ENCODE measurements at places on chromosomes 5 and 9.

DNA sequence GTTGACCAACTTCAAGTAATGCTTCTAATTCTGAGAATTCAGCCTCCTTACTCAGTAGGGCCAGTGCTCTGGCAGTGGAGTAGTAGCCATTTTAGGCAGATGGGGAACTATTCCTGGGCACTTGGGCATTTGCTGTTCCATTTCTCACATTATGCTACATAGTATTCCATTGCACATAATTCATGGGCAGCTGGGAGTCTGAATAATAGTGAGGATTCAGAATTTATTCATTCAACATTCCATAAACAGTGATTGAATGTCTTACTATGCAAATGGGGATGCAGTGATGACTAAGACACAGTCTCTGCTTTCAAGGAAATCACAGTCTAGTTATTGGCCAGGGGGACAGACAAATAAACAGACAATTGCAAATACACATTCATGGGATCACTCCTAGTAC lies 301.0 kb upstream of the KCNN2 start:
- DNase-seq = no peak

- DNase-seq = no peak
Measured at GRCh38 chr9:114880291-114880745, 50.1 kb downstream of the TNFSF8 start.

- peak; percentile 88 for DNase-seq
Measured at GRCh38 chr5:72067682-72068470, 39.4 kb upstream of the MAP1B start.

DNA sequence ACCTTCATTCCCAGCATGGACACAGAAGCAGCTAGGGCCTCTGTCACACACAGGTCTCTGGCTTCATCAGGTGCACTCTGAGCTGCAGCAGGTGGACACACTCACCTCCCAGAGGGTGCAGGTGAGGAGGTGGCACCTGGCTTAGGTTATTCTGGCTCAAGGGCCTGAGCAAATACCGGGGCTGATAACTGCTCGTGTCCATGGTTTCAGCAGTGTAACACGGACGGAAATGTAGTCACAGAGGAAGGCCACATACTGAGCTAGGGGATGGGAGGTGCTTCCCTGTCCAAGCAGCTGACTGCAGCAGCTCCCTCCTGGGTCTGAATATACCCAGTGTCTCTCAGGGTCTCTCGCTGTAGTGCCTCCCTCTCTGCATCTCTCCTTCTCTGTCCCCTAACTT lies 5.7 kb downstream of the PHF2 start:
- no peak for DNase-seq

GRCh38 chr5:143056792-143057579 lies 286.8 kb downstream of the ARHGAP26 start:
- DNase-seq = no peak

- DNase-seq = no peak
Measured at GRCh38 chr5:71939452-71940230, 167.6 kb upstream of the MAP1B start.

GRCh38 chr9:120324461-120324860 lies 255.5 kb downstream of the CDK5RAP2 start:
- no peak for DNase-seq

- DNase-seq = no peak
Measured at GRCh38 chr5:91464886-91465646, 81.9 kb upstream of the ARRDC3 start.

- DNase-seq = no peak
Measured at GRCh38 chr9:26537211-26537610, 355.4 kb downstream of the CAAP1 start.

- peak; percentile 17 for DNase-seq
Measured at GRCh38 chr5:153866176-153866575, 172.5 kb downstream of the FAM114A2 start.

DNA sequence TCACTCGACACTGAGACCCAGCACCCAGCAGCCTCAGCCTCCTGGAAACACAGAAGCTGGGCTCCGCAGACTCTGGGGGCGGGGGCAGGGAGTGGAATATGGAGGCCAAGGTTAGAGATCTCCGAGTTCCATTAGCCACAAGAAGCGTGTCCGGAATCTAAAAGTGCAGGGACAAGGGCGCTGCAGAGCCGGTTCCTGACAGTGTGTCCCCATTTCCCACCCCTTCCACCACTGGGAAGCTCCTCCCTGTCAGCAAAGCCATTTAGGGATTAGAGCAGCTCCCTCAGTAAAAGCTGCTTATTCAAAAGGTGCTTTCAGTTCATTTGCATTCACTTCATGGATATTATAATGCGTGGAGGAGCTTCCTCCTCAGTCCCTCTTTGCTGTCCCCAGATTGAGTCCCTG lies 74.1 kb upstream of the HSPA9 start:
- no peak for DNase-seq

DNA sequence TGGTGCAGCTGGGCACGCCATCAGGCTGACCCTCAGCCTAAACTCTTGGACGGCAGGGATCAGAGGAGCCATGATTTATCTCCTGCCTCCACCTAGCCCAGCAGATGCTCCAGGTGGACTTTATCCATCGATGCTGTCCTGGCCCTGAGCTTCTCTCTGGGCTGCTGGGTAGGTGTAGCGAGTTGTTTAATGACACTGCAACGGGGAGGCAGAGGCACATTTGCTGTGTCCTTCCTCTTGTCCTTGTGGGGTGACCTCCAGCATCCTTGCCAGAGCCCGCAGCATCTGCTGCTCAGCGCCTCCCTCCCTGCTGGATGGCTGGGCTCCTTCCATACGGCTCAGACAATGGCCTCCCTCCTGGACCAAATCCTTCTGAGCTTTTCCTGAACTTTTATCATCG lies 103.1 kb upstream of the IRX4 start:
- DNase-seq = no peak

- DNase-seq = no peak
Measured at GRCh38 chr5:179171251-179171815, 111.2 kb downstream of the ZNF354C start.

DNA sequence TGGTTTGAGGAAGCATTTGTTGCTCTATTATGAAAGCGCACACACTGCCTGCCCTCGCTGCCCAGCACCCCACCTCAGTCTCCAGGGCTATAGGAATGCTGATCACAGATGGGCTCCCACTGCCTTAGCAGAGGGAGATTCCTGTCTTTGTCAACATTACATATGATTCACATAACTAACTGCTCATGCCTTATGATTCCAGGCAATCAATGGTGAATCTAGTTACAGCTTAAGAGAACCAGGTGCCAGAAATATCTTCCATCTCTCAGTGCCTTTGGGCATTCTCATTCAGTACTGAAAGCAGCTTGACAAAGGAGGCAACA lies 458.9 kb upstream of the C9orf72 start:
- DNase-seq = no peak

DNA sequence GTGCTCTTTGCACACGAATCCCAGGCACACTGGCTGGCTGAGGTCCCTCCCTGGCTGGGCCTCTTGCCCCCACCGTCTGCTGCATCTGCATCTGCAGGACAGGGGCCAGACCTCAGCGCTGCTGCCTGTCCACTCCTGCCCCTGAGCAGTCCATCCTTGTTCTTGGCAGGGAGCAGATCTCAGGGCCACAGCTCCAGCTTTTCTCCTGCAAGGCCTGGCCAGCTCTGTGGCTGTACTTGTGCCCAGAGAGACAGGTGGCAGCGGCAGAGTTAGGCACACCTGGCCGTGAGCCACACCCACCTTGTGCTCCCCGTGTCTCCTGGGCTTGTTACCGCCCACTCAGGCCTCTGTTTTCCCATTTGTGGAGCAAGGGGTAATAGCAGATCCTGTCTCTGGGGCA lies 13.9 kb downstream of the NEK6 start:
- no peak for DNase-seq

- DNase-seq = peak; percentile 82
Measured at GRCh38 chr5:146565764-146566367, 49.9 kb upstream of the GPR151 start.

- DNase-seq = peak; percentile 77
Measured at GRCh38 chr5:1555011-1555807, 31.4 kb upstream of the LPCAT1 start.

GRCh38 chr5:172479034-172479783 lies 24.9 kb upstream of the SH3PXD2B start:
- peak; percentile 95 for DNase-seq

DNA sequence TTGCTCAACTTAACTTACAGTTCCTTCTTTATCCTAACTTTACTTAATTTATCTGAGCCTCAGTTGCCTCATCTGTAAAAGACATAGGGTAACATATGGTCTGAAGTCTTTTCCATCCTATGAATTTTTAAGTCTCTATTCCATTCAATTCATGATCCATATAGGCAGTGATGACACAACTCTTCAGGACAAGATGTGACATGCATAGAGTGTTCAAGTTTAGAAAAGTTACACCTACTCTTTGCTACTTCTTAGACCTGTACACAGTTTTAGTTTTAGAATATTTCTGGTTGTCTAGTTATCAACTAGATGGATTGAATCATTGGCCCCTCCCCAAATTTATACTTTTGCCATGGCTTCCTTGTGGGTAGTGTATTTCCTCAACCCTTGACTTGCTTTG lies 50.7 kb upstream of the ELL2 start:
- no peak for DNase-seq

GRCh38 chr5:57499262-57500050 lies 16.8 kb upstream of the ACTBL2 start:
- peak; percentile 62 for DNase-seq

- DNase-seq = no peak
Measured at GRCh38 chr5:11684607-11685006, 219.6 kb downstream of the CTNND2 start.

DNA sequence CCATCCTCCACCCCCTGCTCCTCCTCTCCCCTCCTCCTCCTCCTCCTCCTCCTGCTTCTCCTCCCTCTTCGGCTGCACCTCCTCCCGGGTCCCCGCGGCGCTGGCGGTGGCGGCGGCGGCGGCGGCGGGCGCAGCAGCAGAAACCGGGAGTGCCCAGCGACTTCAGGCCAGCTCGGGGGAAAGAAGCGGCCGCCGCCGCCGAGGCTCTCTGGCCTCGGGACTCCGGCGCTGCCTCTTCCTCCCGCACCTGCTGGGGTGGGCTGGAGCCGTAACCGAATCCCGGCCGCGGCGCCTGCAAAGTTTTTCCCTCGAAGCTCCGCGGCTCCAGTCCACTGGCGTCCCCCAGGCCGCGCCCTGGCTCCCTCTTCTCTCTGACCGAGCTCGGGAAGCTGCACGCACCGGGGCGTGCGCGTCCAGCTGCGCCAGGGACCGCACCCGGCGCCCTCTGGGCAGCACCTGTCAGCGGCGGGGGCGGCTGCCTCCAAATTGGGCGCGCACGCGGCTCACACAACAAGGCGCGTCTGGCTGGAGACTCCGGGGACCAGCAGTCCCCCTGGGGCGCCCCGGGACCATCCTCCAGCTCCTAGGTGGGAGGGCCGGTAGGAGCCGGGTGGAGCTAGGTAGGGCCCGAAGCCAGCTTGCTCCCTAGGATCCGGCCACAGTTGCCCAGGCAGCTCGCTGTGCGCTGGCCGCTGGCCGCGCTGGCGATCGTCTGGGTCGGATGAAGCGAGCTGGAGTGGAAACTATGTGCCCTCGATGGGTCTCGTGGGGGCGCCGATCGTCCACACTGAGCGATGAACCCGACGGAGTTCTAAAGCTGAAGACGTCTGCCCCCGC lies at the start of gene MCTP1:
Gene MCTP1, minus strand, starts transcription at position 523 of the 837 bp plus-strand sequence.
- peak; percentile 39 for DNase-seq

DNA sequence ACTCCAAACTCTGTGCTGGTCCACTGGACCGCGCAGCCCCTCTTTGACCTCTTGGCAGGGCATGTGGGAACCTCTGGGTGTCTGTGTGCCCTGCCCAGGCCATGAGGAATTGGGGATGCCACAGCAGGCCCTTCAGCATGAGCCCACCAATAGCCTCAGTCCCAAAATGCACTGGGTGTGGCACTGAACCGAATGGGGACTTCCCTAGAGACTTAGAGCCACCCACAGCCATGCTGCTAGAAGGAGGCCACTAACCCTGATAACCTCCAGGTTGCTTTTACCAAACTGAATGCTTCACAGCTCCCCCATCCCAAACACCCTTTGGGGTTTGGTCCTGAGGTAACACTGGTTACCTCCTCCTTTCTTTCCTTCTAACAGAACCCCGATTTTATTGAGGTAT lies 302.7 kb downstream of the PIK3R1 start:
- no peak for DNase-seq

DNA sequence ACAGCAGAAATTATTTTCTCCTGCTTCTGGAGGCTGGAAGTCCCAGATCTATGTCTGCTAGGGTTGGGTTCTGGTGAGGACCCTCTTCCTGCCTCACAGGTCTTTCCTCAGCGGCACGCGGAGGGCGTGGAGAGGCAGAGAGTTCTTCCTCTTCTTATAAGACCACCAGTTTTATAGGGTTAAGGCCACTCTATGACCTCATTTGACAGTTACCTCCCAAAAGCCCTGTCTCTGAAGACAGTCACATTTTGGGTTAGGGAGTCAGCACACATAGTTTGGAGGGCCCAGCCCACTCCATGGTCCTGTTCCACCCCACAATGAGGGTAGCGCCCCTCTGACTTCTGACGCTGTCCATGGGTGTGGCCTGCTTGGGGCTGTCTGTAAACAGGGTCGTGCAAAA lies 46.7 kb downstream of the TRIP13 start:
- DNase-seq = no peak

- DNase-seq = no peak
Measured at GRCh38 chr5:95903838-95904237, 57.8 kb downstream of the ELL2 start.

DNA sequence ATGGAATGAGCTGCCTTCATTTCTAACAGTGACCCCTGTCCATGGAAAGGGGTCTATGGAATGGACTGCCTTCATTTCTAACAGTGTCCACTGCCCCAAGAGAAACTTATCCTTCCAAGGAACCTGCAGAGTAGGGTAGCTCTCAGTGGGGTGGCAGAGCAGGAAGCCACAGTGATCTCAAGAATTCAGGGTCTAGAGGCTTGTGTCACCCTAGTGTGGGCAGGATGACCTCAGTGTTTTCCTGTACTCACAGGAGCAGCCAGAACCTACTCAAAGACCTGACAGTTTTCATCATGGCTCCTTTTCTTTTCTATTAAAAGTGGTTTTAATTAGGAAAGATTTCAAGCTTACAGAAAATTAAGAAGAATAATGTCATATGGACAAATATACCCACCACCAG lies 27.5 kb downstream of the SEC61B start:
- DNase-seq = no peak

DNA sequence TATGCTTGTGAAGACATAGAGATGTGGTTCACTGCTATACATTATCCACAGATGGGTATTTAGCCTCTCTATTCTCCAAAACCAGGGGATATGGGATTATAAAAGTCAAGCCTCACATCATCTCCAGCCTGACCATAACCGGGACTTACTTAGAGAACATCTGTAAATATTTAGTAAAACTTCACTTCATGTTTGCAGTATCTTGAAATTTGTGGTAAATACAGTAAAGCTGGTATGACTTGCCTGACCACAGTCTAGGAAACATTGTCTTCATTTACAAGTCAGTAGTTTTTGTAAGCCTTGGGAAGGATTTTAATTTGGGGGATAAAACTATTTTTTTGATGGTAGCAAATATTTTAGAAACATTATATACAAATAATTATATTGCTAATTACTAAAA lies 64.2 kb downstream of the MAST4 start:
- peak; percentile 22 for DNase-seq

- no peak for DNase-seq
Measured at GRCh38 chr9:129934780-129935179, 99.5 kb downstream of the USP20 start.

- no peak for DNase-seq
Measured at GRCh38 chr5:72438141-72438540, 69.1 kb downstream of the ZNF366 start.

GRCh38 chr9:120524038-120524437 lies 55.9 kb downstream of the CDK5RAP2 start:
- no peak for DNase-seq

GRCh38 chr9:28289746-28290145 lies 716.5 kb upstream of the C9orf72 start:
- DNase-seq = no peak
